CD4-positive, alpha-beta T cell treated with Interferon gamma for 1 hour (primary cell): ENCODE measurements at places on chromosomes 2 and 18.

- no peak for DNase-seq
Observed at GRCh38 chr18:25416374-25416773, 64.4 kb upstream of the ZNF521 start.

GRCh38 chr18:62384068-62384467 is 59.0 kb downstream of the TNFRSF11A start:
- no peak for DNase-seq

DNA sequence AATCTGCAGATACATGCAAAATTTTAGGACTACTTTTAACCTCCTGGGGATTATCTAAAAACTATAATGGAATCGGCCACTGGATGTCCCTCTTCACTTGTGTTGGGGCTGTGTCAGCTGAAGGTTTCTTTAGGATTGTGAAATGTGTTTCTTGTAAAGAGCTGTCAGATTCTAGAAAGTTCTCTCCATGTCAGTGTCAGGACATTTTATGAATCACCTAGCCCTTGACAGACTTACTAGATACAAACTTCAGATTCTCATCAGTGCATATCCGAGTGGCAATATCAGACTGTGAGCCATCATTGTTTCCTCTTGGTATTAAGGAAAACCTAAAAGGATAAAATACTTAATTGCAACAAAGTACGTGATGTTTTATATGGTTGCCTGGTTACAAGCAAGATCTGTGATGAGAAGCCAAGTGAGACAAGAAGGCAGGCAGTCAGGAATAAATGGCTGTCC is 107.3 kb downstream of the CPS1 start:
- no peak for DNase-seq

GRCh38 chr2:208101716-208102631 is 22.4 kb downstream of the CRYGD start:
- DNase-seq: no peak

- no peak for DNase-seq
Observed at GRCh38 chr2:46377101-46377581, 79.9 kb downstream of the EPAS1 start.

- DNase-seq: no peak
Observed at GRCh38 chr18:58407263-58407648, 221.6 kb downstream of the ALPK2 start.

DNA sequence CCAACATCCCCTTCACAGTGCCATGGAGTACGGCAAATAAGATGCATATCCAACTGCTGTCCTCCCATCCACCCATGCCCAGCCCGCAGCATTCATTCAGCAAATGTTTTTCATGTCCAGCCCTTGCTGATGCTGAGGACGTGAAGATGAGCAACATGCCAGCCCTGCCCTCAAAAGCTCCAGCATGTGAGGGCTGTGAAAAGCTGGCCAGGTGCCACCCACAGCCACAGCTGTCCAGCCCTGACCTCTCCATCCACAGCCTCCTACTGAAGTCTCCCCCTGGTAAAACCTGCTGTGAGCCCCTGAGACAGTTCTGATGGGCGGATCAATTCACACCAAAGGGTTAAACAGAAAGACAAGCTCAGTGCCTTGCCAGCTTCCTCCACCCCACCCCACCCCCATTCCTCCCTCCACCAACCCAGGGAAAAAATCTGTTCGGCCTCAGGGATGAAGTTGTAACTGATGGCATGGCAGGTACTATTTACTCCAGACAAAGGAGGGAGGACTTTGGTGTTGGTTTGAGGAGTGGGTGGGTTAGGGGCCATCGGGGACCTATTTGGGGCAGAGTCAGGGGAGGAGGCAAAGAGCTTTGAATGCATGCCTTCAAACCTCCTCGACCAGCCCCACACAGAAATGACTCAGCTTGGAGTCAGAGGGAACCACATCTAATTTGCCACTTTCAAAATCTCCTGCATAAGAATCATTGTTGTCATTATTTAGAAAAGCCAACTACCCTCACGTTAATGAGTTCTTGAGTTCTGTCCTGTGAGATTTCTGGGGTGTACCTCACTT is 4.3 kb downstream of the ZBTB7C start:
- no peak for DNase-seq

DNA sequence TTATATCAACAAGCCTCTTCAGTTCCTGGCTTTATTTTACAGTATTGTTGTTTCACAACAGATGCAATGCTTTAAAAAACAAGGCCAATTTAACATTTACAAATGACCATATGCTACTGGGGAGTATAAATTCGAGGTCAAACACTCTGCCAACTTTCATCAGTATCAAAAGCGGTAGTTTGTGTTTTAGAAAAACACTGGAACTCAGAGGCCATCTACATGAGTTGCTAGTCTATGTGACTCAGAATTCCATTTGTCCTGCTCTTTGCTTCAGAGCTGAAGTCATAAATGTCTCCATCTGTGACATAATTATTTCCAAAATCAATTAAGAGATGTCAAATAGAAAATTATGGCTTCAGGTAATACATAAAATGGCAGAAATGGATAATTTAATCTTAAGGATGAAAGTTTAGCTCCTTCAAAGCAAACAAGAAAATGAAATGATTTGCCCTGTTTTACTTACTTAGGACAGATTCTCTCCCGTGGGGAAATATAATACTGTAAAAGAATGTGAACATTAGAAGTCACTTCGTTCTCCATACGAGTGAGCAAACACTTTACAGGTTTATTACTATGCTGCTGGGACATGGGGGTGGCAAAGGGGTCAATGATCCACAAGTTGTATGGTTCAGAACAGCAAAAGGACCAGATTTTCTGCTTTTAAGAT is 3.7 kb downstream of the MEX3C start:
- DNase-seq: no peak

DNA sequence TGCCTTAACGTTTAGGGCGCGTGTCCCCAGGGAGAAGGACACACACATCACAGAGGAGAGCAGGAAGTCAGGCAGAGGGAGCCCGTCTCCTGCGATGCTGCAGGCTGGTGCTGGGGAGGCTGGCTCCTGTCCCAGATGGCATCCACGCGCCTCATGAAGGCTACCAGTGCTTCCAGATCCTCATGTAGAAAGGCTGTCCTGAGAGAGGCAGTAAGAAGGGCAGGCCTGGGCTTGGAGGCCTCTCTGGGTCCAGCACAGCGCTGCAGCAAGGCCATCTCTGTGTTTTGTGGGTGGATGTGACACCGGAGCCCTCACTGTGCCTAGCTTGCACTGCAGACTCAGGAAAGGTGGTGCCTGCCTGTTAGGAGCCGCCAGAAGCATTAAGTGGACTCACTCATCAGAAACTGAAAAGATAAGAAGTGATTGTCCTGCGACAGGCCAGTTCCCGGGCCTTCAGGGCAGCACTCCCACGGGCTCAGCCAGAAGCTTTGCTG is 62.7 kb downstream of the FAM168B start:
- no peak for DNase-seq

- DNase-seq: no peak
Observed at GRCh38 chr2:3870222-3870621, 166.8 kb downstream of the DCDC2C start.

GRCh38 chr2:84914334-84914733 is 8.9 kb downstream of the TMSB10 start:
- no peak for DNase-seq

GRCh38 chr2:180999274-180999964 is 19.0 kb downstream of the UBE2E3 start:
- no peak for DNase-seq

DNA sequence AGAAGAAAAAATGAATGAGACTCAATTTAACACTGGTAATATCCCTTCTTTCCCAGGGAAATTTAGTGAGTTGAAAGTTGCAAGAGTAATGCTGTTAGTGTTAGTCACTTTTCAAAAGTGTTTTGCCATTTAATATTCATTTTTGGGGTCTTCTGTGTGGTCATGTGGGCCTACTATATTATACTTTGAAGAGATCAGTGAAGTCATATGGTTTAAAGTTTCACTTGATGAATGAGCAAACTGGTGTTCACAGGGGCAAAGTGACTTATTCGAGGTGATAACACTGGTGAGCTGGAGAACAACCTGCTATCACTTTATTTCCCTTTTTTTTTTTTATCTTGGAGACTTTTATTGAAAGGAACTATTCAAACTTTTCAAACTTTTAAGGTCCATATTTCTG is 196.0 kb downstream of the PLCL1 start:
- no peak for DNase-seq

DNA sequence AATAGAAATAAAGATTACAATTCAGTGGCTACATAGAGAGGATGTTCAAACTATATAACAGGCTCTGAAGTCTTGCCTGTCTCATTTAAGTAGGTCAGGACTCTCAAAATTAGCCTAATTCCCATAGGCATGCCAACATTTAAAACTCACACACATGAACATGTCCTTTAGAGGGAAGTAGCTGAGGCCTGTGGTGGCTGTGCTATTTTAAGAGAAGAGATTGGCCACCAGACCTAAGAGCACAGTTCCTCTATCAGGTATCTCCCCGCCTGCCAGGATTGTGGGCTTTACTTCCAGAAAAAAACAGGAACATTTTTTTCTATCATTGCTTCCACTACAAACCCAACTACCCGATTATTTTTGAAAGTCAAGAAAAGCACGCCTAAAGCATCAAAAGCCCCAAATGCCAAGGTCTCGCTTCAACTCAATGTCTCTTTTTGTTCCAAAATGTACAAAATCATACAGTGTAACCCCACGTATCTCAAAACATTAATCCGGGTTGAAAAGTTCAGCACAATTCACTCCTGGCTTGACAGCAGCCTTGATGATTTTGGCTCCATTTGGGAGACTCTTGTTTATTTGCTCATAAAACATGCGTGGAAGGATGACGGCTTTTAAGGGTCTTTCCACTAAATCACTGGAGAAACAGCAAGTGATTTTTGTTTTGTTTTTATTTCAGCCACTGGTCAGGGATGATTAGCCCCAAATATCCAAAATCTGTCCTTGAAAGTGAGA is 15.3 kb downstream of the FHL2 start:
- no peak for DNase-seq

DNA sequence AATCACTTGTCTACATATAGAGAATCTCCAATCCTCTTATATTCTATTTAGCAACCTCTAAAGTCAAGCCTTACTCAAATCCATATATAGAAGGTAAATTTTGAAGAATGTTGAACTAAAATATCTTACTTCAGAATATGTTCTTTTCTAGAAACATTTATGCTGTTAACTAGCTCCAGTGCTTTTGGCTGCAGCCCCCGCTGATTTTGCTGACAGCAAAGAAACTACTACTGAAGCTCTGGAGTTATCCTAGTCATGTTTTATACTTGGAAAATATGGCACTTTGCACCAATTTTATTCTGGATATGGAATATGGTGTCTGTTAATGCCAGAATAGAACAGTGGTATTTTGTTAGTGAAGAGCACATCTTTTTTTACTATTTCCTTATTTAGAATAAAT is 212.4 kb upstream of the FSIP2 start:
- no peak for DNase-seq

DNA sequence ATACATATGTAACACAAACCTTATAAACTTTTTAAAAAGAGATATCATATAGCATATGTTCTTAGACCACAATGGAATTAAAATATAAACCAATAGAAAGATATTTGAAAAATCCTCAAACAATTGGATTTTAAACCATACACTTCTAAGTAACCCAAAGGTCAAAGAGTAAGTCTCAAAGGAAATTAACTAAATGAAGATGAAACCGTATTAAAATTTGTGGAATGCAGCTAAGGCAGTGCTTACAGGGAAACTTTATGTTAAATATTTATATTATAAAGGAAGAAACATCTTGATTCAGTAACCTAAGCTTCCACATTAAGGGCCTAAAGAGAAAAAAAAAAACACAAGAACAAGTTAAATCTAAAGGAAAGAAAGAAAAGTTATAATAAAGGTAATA is 966.1 kb downstream of the SLC4A3 start:
- DNase-seq: no peak

GRCh38 chr2:208245746-208246145 is 9.1 kb downstream of the IDH1 start:
- DNase-seq: no peak

DNA sequence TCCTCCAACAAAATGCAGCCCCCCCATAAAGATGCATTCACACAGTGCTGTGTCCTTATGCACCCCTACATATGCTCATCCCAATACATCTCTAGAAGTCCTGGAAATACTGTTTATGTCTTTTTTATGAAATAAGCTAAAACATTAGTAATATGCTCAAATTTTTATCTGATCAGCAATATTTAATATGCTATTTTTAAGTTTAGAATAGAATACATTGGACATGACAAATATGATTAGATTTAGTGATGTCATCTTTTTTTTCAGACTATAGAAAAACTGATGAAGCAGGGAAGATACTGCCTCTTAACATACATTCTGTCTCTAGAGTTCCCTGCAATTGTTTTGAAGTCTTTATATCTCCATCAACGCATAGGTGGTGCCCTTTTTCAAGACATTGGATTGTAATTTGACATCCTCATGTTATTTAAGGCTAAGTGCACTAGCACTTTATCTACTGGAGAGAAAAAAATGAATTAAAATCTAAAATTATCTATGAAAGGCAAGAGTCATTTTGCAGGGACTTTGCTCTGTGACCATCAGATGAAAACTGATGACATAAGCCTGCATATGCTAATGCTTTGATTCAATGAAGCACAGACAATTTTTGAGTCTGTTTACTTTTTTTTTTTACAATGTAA is 395.3 kb downstream of the LPIN1 start:
- DNase-seq: no peak

- DNase-seq: no peak
Observed at GRCh38 chr18:59149007-59149406, 9.3 kb downstream of the SEC11C start.

DNA sequence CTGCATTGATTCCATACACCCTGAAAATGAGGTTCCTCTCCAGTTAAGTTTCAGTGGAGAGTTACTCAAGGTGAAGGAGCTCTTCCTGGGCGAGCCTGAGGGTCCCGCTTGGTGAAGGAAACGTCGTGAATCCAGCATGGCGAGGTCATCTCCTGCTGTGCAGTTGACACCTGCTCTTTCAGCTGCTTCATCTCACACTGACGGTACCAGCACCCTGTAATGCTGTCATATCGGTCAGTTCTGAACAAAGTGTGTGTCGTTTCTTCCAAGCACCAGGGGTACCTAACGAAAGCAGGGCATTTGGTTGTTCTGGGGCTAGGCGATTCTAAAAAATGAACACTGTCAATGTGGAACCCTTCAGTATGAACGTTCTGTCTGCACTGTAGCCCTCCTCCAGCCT is 52.6 kb downstream of the ITGB1BP1 start:
- no peak for DNase-seq

GRCh38 chr2:205822579-205822978 is 140.3 kb downstream of the NRP2 start:
- no peak for DNase-seq

GRCh38 chr2:182971820-182972547 is 66.3 kb downstream of the NCKAP1 start:
- DNase-seq: no peak

GRCh38 chr18:35484034-35484433 is 13.7 kb downstream of the INO80C start:
- no peak for DNase-seq

DNA sequence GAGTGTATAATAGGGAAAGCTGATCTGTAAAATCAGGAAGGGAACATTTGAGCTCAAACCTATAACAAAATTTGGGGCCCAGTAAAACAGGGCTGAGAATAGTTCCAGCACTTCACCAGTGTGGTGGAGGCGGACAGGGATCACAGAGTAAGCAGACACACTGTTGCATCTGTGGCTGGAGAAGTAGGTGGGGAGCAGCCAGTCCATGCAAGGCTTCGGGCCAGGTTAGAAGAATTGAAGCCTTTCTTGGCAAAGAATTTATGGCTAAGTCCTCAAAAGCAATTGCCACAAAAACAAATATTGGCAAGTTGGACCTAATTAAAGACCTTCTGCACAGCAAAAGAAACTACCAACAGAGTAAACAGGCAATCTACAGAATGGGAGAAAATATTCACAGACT is 93.8 kb upstream of the ZBTB14 start:
- no peak for DNase-seq
